ENCODE measurements at places on chromosomes 3 and 15. TPM values are rescaled to one million over a fixed set of nuclear protein-coding genes. Genes with fewer than 3 reads are reported as not detected.

ACTC1 gene
- 10,302 TPM for total RNA-seq

BCHE gene
- total RNA-seq = 13.5 TPM

DIPK2A gene
- total RNA-seq = 10.0 TPM

USP13 gene
- 75.9 TPM for total RNA-seq

GOLGA6L9 gene
- 0.63 TPM for total RNA-seq

HES1 gene
- total RNA-seq = 32.1 TPM

CCR3 gene
- total RNA-seq = not detected

MAGI1 gene
- 28.5 TPM for total RNA-seq

TMEM158 gene
- total RNA-seq = not detected

ST6GAL1 gene
- total RNA-seq = 94.3 TPM

PAQR5 gene
- 0.74 TPM for total RNA-seq

SUCNR1 gene
- 1.1 TPM for total RNA-seq

SNX4 gene
- 21.3 TPM for total RNA-seq

RASGRF1 gene
- not detected for total RNA-seq

TRIM42 gene
- total RNA-seq = not detected

ANKRD34C gene
- total RNA-seq = not detected

CLEC3B gene
- 180 TPM for total RNA-seq

TLR9 gene
- not detected for total RNA-seq

RETNLB gene
- not detected for total RNA-seq

Measured in right atrium auricular region (tissue), 2 donors.